ENCODE measurements at places on chromosomes 4 and X. TPM values are rescaled to one million over a fixed set of nuclear protein-coding genes. Genes with fewer than 3 reads are reported as not detected.
A peak's percentile ranks its signal among the peaks of the same experiment; 100 is the strongest.

- no peak for DNase-seq
These were observed 19.6 kb upstream of the SASH3 start for GRCh38 chrX:129760155-129760554.

- peak; percentile 10 for DNase-seq
These were observed 47.4 kb downstream of the PRDM5 start for GRCh38 chr4:120874792-120875774.

DNA sequence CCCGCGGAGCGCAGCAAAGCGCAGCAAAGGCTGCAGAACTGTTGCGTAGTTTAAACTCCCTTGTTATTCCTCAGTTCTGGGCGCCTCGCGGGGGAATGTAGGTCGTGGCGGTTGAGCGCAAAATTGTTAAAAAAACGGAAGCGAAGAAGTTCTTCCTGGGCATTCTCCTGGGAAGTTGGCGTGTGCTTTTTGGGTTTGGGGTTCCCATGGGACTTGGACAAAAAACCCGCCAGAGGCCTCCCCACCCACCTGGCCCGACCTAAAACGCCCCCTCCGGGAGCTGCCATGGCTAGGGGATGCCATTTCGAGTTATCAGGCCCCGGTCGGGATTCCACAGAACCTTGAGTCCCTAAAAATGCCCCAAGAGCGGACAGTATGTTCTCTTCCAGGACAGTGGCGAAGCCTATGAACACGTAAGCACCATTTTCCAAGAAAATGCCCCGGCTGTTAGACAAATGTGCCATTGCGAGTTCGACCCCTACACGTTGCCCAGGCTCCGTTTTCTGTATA lies 8.9 kb downstream of the ZIC3 start:
- DNase-seq = peak; percentile 68

DNA sequence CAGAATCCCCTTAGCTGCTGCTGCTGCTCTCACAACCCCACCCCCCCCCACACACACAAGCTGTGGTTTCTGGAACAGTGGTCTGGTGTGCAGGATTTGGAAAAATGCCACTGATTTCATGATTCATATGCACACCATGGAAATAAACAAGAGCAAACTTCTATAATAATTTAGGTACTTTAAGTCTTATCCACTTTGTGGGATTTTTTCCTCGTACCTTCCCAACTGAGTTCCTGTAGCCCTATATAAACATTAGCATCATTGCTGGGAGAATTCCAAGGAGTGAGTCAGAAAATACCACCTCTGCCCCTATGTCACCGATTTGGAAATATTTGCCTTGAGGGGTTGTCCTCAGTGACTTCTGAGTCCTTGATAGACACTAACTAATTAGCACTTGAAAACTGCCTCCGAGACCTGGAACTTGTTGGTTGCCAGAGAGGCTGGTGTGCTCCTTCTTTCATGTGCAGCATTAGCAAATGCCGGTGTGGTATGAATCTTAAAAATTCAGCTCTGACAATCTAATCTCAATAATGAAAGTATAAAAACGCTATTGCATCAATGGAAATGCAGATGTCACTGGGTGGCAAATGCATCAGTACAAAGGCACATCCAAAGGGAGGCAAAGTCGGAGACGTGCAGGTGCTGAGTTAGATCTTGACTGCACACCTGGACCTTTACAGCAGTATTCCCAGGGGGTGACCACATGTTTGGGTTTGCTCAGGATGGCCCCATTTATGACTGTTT lies 61.8 kb downstream of the CPE start:
- DNase-seq = no peak

DNA sequence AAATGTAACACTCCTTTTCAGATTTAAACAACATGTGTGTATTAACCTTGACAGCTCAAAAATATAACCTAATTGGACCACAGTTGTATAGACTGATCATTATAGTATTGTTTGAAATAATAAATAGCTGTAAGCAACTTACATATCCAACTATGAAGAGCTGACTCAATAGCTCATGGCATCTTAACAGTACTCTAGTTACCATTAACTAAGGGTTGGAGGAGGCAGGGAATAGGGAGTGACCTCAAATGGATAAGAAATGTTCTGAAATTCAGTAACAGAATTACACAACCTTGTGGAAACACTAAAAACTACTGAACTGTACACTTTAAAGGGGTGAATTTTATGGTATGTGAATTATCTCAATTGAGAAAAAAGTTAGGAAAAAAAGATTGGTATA lies 136.5 kb upstream of the CPEB2 start:
- DNase-seq = no peak

DNA sequence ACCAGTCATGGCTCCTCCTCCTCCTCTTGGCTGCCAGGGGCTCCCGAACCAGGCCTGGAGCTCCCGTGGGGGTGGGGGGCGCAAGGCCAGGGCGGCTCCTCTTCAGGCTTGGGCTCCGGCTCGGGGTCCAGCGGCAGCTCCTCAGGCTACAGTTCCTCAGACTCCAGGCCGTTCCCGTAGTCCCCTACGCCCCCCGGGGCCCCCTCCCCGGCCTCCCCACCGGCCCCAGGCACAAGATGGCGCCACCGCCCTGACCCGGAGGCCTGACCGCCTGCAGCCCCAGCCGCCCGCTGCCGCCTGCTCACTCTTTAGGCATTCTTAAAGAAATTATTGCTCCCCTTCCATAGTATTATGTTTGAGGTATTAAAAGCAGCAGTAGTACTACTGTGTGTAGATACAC lies 54.5 kb downstream of the TAF1 start:
- DNase-seq = peak; percentile 70

DNA sequence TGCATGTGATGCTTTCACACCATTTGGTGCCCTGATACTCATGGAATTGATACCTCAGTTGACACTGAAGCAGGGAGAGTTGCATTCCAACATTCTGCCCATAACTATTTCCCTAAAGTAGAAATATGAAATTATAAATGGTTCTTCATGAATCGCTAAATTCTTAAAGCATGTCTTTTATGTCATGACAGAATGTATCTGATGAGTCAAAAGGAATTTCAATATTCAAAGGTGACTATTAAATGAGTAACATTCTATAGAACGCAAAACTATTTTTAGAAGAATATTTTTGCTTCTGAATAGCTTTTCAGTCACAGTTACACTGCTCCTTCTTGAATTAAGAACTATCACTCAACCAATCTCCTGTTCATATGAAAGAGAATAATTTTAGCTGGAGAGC lies 152.8 kb downstream of the ADGRA3 start:
- no peak for DNase-seq

DNA sequence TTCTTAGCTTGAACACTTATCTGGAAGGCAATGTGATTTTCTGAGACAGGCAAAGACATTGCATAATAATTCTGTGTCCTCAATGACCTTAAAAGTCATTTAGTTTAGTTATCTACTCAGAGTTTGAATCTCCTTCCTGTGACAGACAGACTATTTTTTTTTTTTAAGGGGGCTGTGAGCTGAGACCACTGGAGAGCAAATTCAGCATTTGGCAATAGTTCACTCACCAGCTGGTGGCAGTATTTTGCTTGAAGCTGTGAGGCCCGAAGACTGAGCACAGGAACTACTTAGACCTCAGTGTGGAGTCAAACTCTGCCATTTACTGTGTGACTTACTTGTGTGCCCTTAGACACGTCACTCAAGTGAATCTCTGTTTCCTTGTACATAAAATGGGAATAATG lies 22.9 kb upstream of the CPE start:
- DNase-seq = peak; percentile 26

DNA sequence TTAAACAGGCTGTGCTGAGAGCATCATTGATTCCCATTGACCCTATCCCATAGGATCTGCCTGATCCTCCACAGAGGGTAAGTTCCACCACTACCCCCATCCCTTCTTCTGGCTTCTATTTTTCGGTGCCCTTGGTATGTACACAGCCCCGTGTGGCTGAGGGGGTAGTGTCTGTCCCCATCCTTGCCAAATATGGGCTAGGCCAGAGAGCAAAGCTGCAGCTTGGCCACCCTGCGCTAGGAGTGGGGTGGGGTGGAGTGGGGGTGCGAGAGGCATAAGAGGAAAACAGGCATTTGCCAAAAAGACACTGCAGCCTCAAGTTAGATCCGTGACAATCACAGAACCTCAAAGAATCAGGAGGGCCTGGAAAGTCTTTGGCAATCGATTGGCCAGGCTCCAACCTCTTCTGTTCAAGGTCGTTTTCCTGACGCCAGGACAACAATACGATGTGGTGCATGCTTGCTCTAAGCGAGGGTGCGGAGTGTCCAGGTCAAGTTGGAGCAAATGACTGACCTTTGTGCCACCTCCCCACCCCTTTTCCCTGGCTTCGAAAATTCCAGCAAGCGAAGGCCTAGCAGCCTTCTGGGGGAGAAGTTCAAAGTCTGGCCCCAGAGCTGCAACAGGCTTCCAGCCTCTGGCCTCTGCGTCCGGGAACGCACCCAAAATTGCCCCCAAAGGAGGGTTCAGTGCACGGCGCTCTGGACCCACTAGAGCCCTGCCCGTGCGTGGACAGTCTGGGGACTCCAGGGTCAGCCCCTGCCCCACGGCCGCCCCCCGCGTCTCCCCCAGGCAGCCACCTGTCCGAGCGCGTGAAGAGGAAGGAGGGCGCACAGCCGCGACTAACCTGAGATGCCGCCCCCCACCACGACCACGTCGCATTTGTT lies 598 bp downstream of the MAOB start:
- DNase-seq = no peak

GRCh38 chrX:124931241-124931640 lies 388.4 kb upstream of the TEX13C start:
- DNase-seq = peak; percentile 0

DNA sequence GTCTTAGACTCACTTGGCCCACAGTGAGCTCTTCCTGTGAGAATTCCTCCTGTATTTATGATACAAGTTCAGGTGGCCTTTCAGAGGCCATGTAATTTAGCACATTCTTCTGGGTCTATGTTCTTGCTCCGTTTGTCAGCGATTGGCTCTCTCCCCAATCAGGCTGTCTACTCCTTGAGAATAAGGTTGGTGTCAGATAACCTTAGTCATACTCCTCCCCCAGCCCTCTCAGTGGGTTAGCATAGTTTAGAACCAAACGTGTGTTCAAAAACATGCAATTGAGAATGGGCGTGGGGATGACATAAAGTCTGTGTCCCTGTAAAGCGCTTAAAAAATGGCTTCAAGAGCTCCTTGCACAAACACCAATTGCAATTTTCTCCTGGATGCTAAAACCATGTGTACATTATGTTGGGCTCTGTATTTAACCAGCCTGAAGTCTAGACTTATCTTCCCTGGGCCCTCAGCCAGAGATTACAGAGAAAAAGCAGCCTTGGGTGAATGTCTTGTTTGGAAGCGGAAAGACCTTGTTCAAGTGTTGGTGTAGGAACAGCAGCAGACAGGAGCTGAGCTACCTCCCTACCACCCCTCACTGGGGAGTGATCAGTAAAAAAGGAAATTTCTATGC lies 9.9 kb upstream of the CT47C1 start:
- DNase-seq = no peak

GRCh38 chr4:65456579-65456978 lies 213.7 kb downstream of the EPHA5 start:
- no peak for DNase-seq

DNA sequence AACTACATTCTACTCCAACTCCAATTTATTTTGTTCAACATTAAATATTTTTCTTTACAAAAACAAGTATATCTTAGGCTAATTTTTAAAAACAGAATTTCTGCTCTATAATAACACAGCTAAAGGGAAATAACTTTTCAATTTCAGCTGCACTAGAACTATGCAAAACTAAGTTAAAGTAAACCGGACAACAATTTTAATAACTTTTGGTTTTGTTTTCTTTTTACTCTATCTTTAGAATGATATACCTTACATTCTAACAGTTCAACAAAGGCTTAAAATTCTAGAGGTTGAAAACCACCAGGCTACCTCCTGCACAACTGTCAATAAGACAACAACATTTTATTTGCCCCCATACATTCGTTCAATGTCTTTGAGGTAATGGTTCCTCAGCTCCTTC lies 18.7 kb upstream of the KCNE5 start:
- DNase-seq = no peak

DNA sequence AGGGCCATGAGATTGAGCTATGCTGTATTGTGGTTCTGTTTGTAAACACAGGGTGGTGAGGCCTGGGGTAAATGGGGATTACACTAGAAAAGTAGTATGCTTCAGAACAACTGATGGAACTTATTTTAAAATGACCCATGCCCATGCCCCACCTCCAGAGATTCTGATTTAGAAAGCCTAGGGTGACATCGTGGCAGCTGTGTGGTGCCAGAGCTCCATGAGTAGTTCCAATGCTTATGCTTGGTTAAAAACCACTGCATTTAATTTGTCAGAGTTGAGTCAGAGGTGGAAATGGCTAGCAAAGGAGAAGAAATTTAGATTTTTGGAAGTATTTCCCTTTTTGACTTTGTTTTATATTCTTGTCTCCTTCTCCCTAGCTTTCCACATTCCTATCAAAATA lies 63.4 kb upstream of the PDE5A start:
- DNase-seq = no peak

DNA sequence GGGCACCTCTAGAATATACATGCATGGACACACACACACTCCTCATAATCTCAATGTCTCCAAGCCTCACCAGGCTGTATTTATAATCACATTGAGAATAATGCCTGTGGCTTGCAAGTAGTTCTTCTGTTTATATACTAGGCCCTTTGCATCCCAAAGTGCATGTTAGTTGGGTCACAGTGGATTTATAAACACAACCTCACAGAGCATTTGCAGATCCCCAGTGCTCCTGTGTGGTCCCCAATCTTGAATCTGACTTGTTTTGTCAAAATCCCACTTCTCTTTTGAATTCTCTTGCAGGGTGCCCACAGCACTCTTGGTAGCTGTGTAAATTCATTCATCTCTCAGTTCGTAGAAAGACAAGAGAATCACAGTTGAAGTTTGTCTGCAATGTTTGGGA lies 49.6 kb upstream of the PROM1 start:
- DNase-seq = no peak

GRCh38 chrX:153934762-153935325 lies at the start of gene NAA10:
Gene NAA10, minus strand, starts transcription at chrX:153935037. Its CDS starts 133 bp downstream, at chrX:153934904.
- DNase-seq = peak; percentile 97

DNA sequence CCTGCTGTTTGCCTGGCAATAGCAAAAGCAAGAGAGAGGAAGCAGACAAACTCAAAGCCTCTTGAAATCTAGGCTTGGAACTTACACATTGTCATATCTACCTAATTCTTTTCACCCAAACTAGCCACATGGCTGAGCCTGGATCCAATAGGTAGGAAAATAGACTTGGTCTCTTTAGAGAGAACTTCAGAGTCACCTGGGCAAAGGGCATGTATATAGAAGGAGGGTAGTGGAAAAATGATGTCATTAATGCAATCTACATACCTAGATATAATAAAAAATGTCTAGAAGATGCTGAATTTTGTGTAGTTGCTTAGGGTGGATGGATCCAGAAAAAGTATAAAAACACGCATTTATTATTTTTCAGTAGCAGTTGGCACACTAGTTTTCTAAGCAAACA lies 237.0 kb upstream of the GEMIN8 start:
- no peak for DNase-seq

- DNase-seq = no peak
These were observed 124.1 kb upstream of the PRR32 start for GRCh38 chrX:126695375-126695896.

- no peak for DNase-seq
These were observed 221.9 kb upstream of the MBNL3 start for GRCh38 chrX:132710656-132711155.

OPHN1 gene
- 2.6 TPM for total RNA-seq

UGT8 gene
- total RNA-seq = 18.2 TPM

ASMT gene
- total RNA-seq = 0.44 TPM

NHSL2 gene
- total RNA-seq = 7.5 TPM

UNC5C gene
- total RNA-seq = 0.45 TPM

ABLIM2 gene
- total RNA-seq = 1.6 TPM

TXLNG gene
- total RNA-seq = 43.2 TPM

MAGEA1 gene
- total RNA-seq = not detected

MAGEB10 gene
- not detected for total RNA-seq

SORCS2 gene
- total RNA-seq = 4.9 TPM
